ENCODE measurements at places on chromosomes 3 and 15. TPM values are rescaled to one million over a fixed set of nuclear protein-coding genes. Genes with fewer than 3 reads are reported as not detected.

Gene UROC1
- total RNA-seq = not detected

Gene PIGX
- 14.1 TPM for total RNA-seq

Gene NTRK3
- total RNA-seq = 3.5 TPM

Gene SLC24A5
- not detected for total RNA-seq

Gene SLC30A4
- total RNA-seq = 7.0 TPM

Gene PEX11A
- total RNA-seq = 23.8 TPM

Gene MYO5C
- total RNA-seq = 12.8 TPM

Gene UTS2B
- total RNA-seq = 1.1 TPM

Gene SLC51A
- total RNA-seq = not detected

Gene GOLGA8S
- 0.25 TPM for total RNA-seq

Gene CLDND1
- 155 TPM for total RNA-seq

Gene FANCD2
- 1.7 TPM for total RNA-seq

Gene SLCO2A1
- 22.5 TPM for total RNA-seq

Gene OR5H6
- total RNA-seq = not detected

Gene DNAJB8
- not detected for total RNA-seq

Gene HRG
- total RNA-seq = not detected

Gene SLC2A2
- total RNA-seq = not detected

Gene C3orf22
- total RNA-seq = not detected

Gene ONECUT1
- not detected for total RNA-seq

Gene MORC1
- not detected for total RNA-seq

- DNase-seq = no peak
These were observed 5.9 kb downstream of the ATP8B4 start for GRCh38 chr15:50113187-50113505.

GRCh38 chr3:129794311-129795185 is 99.0 kb downstream of the TMCC1 start:
- no peak for DNase-seq

DNA sequence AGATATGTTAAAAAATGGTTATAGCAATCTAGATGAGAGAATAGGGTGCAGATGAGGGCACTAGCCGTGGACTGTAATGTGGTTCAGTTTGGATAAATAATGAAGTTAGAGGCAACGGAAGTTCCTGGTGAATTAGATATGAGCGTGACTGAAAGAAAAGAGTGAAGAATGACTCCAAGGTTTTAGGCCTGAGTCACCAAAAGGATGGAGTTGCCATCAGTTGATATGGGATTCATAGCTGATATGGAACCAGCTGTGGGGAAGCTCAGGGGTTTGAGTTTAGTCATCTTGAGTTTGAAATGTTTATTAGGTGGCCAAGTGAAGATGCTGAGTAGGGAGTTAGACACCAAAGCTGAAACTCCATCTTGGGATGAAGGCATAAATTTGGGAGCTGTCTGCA is 66.2 kb downstream of the SSR3 start:
- no peak for DNase-seq

DNA sequence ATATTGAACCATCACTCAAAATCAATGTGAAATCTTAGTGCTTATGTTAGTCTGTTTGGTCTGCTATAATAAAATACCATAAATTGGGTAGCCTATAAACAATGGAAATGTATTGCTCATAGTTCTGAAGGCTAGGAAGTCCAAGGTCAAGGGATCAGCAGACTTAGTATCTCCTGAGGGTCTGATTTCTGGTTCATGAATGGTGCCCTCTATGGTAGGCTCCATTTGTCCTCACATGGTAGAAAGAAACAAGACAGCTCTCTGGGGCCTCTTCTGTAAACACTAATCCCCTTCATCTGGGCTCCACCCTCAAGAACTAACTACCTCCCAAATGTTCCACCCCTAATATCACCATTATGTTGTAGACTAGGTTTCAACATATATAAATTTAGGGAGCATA is 15.0 kb upstream of the EOMES start:
- DNase-seq = no peak

- no peak for DNase-seq
These were observed 299.2 kb downstream of the FHIT start for GRCh38 chr3:60952055-60952454.

- DNase-seq = no peak
These were observed 110.2 kb downstream of the ADCY5 start for GRCh38 chr3:123338620-123339061.

GRCh38 chr3:78855190-78855589 is 912.6 kb downstream of the ROBO1 start:
- no peak for DNase-seq

DNA sequence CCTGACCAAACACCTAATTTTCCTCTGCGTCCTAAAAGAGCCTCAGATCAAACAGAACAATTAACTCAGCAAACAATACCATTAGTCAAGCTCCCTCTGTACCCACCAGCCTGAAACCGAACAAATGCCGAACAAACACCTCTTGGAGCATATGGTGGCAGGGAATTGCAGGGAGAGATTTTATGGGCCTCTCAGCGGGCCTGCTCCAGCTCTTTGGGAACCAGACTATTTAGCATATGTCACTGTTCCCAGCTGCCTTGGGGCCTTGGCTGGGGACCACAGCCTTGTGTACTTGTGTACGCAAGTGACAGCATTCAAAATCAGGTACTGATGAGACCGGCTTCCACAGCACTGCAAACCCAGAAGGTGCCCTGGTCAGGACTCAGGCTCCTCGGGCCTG is 388.8 kb upstream of the PPP2R3A start:
- no peak for DNase-seq

GRCh38 chr15:55277116-55277564 is 12.5 kb downstream of the RAB27A start:
- DNase-seq = no peak

GRCh38 chr15:68400066-68400456 is 31.9 kb downstream of the ITGA11 start:
- DNase-seq = no peak

DNA sequence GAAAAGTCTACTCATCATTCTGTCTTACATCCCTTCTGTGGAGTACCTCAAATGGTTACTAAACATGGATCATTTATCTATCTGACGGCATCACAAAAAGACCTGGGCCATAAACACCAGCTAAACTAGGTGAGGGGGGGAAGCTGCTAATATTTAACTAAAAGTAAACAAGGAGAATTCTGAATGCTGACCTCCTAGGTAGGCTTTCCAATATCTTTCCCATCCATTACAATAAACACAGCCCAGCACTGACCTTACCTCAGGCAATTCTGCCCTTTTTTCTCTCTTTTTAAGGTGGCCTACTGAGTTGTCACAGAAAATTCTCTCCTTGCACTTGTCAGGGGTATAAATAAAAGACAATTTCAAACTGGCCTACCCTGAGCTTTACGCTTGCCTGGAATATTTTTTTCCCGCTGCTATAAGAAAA is 33.1 kb downstream of the USF3 start:
- DNase-seq = no peak

- no peak for DNase-seq
These were observed 2.9 kb downstream of the VILL start for GRCh38 chr3:37993460-37993819.

- no peak for DNase-seq
These were observed 27.9 kb upstream of the SLC30A4 start for GRCh38 chr15:45550436-45550835.

DNA sequence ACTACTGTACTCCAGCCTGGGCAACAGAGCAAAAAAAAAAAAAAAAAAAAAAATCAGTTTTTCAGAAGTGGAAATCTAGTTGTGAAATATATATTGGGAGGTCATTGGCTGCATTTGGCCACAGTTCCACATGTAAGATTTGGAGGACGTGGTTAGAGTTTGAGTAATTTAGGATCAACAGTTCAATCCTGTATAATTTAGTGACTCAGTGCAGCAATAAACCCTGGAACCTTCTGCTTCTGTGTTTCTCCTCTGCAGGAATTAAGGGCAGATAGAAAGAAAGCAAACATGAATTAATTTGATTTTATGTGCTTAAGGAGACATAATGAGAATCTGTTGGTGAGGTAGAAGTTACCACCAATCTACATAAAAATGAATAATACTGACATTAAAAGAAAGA is 347.0 kb downstream of the PTPRG start:
- DNase-seq = no peak

DNA sequence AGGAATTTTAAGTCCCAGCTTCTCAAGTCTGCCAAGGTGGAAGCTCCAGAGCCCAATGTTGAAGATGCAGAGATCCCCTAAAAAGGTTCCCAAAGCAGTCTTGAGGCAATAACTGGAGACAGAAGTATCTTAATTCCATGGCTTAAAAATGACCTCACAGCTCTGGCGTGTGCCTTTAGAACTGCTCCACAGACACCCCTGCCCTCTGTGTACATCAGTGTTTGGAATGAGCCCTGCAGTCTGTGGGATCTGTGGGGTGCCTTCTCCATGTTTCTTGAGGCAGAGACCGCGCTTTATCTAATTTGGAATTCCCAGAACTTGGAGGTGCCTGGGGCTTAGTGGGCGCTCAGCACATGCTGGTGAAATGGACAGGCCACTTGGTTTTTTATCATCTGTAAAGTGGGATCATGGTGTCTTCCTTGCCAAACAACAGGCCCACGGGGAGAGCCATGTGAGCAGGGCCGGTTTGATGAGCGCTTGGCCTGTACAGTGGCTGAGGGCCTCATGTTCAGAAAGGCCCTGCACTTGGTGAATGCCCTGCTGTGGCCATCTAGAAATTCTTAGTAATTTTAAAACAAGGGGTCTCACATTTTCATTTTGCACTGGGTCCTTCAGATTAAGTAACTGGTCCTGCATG is 7.1 kb downstream of the ITGA11 start:
- no peak for DNase-seq

GRCh38 chr3:134337511-134338200 is 36.6 kb downstream of the AMOTL2 start:
- no peak for DNase-seq

DNA sequence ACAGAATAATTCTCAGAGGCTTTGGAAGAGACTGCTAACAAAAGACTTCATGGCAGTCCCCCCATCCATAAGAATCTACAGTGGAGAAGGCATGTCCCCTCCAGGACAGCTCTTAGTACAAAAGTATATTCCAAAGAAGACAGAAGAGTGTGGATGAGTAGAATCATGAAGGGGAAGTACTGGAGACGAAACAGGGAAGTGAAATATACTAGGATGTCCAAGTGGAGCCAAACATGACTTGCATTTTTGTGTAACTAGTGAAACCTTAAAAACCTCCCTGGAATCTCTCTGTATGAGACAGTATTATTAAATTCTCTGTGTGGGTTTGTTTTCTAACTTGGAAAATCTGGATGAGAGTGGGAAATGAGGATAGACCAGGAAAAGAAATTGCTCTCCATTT is 312.4 kb downstream of the RSL24D1 start:
- no peak for DNase-seq

- DNase-seq = no peak
These were observed 11.3 kb downstream of the PLA2G4D start for GRCh38 chr15:42082823-42083604.

DNA sequence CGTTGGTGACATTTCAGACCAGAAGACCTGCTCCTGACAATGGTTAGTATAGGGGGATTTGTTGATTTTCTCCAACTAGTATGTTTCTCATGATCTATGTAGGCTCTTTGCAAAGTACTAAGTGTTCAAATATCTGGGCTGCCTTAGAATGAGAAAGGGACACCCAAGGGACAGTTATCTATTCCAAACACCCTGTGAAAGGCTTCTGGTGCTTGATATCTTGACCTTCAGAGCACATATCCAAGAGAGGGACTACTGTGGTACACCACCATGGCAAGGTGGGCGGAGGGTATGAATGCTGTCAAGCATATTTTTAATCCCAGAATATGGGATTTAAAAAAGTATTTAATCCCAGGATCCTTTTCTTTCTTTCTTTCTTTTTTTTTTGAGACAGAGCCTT is 1.1 kb downstream of the FANCD2OS start:
- no peak for DNase-seq

DNA sequence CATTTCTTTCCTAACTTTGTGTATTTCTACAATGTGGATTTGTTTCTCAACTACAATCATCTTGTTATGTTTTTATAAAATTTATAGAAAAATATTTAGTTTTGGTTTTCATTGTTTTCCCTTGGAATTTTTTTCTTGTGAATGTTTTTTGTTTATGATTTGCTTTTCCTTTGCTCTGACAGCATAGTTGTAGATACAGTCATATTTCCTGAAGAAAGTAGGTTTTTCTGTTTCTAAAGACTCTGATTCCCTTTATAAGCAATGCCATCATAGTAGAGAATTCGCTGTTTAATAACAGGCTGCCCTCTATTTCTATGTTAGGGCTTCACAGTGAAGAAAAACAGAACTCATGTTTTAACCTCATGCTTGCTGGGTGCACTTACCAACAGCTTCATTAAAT is 482.3 kb downstream of the ZBBX start:
- DNase-seq = no peak

- no peak for DNase-seq
These were observed 128.8 kb downstream of the PLCL2 start for GRCh38 chr3:17013571-17013970.

DNA sequence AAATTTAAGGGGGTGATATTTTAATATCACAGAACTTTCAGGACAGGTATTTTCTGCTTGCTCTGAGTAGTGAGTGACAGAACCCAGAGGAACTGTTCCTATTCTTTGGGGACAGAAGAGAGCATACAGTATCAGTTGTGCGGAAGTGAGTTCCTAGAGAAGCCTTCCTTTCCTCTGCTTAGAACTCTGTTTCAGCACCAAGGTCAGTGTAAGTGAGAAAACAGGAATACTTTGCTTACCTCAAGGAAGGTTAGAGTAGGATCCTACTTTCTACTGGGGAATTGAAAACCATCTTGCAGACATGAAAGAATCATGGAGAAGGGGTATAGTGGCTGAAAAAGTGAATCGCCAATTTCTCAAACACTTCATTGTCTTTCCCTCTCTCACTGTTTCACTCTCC is 542.4 kb downstream of the SQOR start:
- DNase-seq = no peak

GRCh38 chr3:44995142-44995770 is 19.2 kb downstream of the EXOSC7 start:
- no peak for DNase-seq

- no peak for DNase-seq
These were observed 68.1 kb upstream of the NMNAT3 start for GRCh38 chr3:139745831-139746230.

- DNase-seq = no peak
These were observed 139.7 kb downstream of the LIPC start for GRCh38 chr15:58571491-58571890.

- DNase-seq = no peak
These were observed 239.5 kb downstream of the CHL1 start for GRCh38 chr3:436053-436452.

- DNase-seq = no peak
These were observed 18.4 kb downstream of the RFT1 start for GRCh38 chr3:53111822-53112221.

- DNase-seq = no peak
These were observed 207.3 kb downstream of the NECTIN3 start for GRCh38 chr3:111278959-111279358.

DNA sequence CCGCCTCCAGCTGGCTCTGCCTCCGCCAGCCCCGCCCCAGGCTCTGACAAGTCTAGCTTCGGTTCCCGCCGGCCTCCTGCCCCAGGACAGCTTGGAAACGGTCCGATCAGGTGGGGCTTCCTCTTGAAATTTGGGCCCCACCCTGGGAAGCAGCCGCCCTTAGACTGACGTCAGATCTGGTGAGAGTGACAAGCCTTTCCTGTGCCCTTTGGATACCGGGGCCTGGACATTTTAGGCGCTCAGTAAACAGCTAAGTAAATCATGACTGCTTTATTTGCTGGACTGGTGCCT is 378 bp upstream of the HYAL3 start:
- no peak for DNase-seq

All from omental fat pad (tissue), 4 donors.